IPS-NIHi11 (cell line): ENCODE measurements at places on chromosomes 13 and 19.

GRCh38 chr13:27641711-27642502, 20.2 kb downstream of the POLR1D start:
- DNase-seq = no peak

DNA sequence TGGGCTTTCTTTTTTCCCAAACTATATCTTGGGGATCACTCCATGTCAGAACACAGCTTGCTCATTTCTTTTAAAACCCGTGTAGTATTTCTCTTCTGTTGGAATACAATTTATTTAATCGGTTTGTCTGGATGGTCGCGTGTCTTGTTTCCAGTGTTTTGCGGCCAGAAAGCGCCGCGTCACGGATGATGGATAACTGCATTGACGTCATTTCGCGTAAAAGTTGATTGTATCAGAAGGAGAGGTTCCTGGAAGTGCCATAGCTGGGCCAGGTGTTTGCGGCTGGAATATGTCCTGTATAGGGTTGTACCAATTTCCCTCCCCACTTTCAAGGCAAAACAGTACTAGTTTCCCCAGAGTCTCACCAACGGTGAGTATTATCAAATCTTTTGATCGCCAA, 9.7 kb downstream of the ACTL9 start:
- no peak for DNase-seq

- DNase-seq = no peak
Measured at GRCh38 chr19:3950871-3951861, 18.3 kb downstream of the NMRK2 start.

- DNase-seq = peak; percentile 61
Measured at GRCh38 chr13:80359778-80360452, 19.0 kb upstream of the SPRY2 start.

DNA sequence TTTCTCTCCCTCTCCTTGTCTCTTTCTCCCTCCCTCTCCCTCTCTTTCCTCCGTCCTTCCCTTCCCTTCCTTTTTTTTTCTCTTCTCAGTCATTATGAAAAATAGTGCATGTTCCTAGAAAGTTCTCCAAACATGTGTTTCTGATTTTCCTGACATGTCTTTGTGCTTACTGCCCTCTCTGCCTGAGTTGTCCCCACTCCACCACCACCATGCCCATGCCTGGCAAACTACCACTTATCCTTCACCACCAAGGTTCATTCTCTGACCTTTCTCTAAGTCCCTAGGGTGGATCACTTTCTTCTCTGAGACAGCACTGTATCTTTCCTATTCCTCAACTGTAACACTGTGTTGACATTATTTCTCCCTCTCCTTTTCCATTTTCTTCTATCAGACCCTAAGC, 98.2 kb downstream of the LACC1 start:
- DNase-seq = no peak

- no peak for DNase-seq
Measured at GRCh38 chr19:15443838-15444237, 5.9 kb downstream of the WIZ start.

DNA sequence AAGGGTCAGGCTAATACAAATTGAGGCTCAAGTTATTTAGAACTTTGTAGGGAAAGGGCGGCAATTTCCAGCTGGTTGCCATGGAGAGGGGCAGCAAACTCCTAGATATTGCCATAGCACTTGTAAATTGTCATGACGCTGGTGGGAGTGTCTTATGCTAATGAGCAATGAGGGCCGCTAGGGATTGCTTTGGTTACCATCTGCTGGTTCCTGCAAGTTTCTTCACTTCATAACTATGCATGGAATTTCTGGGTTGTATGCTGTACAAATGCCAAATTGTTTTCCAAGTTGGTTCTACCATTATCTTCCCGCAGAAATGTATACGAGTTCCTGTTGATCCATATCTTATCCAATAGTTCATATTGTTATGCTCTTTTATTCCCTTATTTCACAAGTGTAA, 1339.4 kb downstream of the EFNB2 start:
- DNase-seq = peak; percentile 35

DNA sequence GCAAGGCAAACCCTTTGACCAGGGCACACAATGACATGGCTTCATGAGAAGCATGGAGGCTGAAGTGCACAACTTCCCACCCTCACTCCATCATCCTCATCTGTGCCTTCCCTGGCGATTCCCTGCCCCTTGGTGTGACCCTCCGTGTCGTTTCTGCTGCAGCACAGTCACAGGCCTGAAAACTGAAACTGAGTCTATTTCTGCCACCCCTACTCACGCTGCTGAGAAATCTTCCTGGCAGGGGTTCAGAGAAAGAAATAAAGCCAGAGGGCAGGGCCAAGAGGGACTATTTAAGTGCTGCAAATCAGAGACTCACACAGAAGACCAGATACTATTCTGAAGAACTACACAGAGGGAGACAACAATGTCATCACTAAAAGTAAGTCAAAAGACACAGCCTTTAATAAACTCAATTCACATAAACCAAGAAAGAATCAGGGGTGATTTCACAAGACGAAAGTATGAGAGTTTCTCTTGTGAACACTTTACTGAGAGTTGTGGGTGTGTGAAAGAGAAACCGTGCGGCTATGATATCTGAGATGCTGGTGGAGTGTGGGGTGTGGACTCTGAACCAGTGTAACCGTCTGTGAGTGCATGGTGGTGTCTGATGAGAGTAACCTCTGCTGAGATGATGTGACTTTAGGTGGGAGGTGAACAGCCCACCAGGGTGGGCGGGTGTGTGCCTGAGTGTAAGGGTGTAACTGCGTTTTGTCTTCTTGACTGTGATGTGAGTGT, 23.5 kb downstream of the LGALS16 start:
- DNase-seq = no peak

DNA sequence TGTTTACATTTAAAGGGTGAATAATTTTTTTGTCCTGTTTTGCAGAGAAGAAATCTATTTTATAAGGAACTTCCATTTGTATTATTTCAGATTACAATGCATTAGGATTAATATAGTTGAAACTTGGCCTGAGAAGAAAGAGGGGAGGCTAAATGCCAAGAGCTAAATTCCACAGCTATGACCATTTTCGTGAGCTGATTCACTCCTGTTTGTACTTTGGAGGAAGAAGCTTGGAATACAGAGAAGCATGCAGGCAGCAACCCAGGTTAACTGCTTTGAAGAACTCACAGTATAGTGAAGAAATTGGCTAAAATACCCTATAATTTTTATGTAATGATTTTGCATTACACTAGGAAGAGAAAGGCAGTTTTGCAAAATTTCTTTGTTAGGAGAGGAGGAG, 309.4 kb upstream of the KLF12 start:
- no peak for DNase-seq

DNA sequence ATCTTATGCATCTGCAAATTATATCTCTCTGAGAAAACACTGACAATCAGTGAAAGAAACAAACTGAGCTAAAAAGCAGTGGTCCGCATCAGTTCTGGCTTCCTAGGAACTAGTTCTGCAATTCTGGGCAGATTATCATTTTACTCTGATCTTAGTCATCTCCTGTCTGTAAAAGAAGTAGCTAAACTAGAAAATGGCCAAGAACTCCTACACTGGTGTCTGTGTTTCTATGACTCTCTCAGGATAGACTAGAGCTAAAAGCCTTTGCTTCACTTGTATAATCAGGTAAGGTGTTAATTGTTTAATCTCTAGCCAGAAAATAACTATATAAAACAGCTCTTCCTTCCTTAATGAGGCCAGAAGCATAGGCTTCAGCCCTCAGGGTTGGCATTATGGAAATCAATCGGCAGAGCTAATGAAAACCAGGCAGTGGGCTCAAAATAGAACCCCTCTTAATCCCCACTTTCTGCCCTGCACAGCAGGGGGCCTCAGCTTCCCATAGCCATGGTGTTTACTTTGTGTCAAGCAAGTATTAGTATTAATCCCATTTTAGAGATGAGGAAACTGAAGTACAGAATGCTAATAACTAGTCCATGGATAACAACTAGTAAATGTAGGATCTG, 459.2 kb downstream of the FGF14 start:
- no peak for DNase-seq

GRCh38 chr13:37706041-37706440, 107.5 kb upstream of the POSTN start:
- no peak for DNase-seq

- DNase-seq = no peak
Measured at GRCh38 chr13:70363991-70364390, 255.7 kb upstream of the KLHL1 start.

- no peak for DNase-seq
Measured at GRCh38 chr13:80585531-80585930, 244.6 kb upstream of the SPRY2 start.

GRCh38 chr19:52898101-52898500, 666 bp upstream of the ZNF320 start:
- DNase-seq = peak; percentile 9

DNA sequence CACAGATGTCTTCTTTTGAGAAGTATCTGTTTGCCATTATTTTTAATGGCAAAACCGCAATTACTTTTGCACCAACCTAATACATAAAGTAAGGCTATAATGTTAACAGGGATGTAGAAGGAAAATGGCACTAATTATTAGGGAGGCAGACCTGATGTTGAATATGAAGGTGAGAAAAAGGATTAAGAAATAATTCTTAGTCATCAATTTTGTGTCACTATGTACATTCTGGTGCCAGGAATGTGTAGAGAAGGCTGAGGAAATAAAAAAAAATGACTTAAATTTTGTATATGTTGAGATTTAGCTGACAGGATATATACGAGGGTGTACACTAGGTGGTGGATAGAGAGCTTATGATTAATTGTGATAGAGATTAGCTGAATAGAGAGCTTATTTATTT, 12.6 kb downstream of the ZNF585B start:
- DNase-seq = no peak

DNA sequence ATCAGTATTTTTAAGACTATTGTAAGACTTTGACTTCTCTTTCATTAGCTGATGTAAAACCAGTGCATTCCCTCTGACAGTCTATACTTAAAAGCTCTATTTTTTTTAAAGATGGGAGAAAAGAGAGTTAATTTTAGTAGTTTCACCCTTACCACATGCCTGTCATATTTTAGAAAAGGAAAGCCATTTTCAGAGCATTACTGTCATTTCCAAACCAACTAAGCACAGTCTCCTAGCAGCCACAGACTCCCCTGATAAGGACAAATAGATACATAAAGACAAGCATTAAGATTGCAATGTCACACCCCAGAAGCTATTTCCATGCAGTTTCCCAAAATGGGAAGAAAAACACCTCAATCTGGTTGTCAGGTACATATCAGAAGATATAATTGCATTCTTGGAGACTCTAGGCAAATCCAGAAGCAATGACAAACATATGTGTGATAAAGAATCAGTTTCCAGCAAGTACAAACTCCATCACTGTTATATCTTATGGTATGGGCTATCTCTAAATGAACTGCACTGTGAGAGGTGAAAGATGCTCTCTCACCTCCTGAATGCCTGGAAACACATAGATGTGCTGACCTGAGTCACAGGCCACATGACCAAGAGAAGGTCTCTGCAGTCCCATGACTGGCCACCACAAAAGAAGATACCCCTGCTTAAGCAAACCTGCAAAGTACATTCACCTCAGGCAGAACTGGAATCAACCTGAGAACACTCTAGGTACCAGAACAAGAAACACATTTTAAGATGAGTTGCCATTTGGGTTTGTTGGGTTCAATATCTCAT, 303.3 kb downstream of the POU4F1 start:
- no peak for DNase-seq

GRCh38 chr19:10612499-10613119, 12.7 kb upstream of the SLC44A2 start:
- DNase-seq = no peak

GRCh38 chr19:38684078-38684861, 36.8 kb downstream of the ACTN4 start:
- DNase-seq = no peak

DNA sequence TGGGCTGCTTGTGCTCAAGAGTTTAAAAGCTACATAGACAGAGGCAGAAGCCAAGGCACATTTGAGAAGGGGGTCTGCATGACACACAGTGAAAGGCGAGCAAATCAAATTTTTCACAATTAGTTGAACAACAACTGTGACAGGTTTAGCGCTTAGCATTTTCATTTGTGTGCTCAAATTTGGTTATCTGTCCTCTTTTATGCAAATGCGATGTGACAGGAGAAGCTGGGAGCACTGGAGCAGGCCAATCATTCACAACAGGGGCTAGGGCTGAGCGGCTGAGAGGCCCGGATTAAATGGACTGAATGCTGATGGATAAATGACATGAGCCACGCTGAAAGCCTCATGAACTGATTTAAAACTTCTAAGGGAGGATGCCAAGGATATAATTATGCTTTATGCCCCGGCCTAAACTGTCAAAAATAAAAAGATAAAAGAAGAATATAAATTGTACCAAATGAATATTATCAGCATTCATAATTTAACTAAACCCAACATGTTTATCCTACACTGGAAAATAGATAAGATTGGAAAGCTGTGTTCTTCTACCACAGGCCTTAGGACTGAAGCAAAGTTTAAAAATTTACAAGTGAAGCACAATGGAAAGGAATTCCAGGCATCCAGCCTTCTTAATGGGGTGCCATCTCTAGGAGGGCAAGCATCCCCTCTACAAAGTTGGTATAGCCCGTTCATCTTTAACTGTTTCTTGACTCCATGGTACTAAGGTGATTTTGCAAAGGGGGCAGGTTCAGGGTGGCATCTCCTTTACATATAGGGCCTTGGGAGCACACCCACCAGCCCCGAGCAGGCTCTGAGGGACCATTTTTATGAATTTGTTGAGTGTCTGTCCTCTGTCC, 117.9 kb downstream of the RBM26 start:
- DNase-seq = peak; percentile 52

DNA sequence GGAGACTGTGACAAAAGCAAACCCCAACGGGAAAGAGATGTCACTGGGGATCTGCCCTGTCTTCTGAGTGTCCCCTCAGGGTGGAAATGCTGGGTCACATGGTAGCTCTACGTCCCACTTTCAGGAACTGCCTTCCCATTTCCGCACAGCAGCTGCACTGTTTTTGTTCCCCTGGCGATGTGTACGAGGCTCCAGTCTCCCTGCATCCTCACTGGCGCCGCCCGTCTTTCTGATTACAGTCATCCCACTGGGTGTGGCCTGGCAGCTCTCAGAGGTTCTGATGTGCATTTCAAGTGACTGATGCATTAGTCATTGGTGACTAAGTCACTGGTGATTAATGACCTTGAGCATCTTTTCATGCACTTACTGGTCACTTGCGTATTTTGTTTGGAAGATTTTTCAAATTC, 21.2 kb downstream of the PCID2 start:
- DNase-seq = no peak

DNA sequence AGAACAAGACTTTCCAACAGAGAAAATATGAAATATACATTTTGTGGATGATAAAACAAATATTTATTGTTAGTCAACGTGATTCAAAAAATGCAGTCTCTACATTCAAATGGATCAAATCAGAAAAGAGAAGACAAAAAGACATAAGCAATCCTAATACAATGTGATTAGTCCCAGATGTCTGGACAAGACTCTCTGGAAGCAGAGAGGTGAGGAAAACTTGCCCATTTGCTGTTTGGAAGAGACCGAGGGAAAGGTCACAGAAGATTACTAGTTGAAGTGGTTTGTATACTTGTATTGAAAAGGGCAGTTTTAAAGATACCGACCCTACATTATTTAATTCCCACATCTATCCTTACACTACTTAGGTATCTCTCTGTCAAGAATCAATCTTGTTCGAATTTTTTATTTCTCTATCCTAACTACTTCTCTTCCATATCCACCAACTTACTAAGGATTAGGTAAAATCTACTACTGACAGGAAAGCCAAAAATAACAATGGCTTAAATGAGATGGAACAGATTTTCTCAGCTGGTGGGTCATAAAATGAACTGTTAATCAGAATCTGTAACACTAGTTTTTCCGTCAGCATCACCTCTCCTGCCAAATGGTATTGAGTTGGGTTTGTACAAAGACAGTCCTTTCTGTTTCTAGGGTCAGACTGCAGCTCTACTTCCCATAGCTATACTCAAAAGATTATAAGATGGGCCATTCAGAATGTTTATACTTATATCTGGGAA, 497.1 kb downstream of the DCT start:
- DNase-seq = no peak
